Hematopoietic multipotent progenitor cell treated with erythropoietin and hydrocortisone succinate and interleukin-3 and kit ligand, for 4 days (in vitro differentiated cells): ENCODE measurements at places on chromosomes 3 and 15.

DNA sequence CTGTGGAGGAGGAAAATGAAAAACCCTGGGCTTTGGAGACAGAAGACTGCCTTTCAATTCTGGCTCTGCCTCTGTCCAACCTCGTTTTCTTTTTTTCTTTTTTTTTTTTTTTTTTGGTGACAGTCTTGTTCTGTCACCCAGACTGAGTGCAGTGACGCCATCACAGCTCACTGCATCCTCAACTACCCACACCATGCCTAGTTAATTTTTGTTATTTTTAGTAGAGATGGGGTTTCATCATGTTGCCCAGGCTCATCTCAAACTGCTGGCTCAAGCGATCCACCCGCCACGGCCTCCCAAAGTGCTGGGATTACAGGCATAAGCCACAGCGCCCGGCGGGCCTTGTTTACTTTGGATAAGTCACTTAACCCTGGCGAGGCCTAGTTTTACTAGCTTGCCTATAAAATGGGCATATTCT, 66.3 kb upstream of the SLC25A26 start:
- DNase-seq = no peak

DNA sequence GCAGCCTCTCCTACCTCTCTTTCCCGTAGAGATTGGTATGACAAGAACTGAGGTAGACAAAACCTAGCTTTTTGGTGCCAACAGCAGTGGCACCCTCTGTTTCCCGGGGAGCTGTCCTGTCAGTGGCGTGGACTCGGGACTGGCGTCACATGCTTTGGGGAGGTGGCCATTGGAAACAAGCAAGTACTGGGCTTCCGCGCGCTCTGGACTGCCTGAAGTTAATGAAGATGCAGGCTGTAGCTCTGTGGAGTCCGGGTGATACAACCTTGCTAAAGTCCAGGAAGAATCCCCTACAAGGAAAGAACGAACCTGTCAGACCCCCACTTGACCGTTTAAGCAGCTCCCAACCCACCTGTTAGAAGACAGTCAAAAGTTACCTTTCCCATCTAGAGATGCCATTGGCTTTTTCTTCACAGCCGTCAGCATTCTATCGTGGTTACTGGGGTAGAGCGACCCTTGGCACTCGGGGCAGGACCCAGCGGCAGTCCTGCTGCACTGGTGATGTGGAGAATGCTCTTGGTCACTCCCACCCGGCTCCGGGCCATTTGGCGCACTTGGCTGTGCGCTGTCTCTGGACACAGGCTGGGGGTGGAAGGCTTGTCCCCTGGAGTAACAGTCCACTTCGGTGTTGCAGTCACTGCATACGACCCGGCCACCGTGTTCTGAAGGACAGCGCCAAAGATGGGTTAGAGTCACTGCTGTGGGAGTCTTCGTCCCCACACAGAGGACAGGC, 120.5 kb downstream of the LRIG1 start:
- no peak for DNase-seq

DNA sequence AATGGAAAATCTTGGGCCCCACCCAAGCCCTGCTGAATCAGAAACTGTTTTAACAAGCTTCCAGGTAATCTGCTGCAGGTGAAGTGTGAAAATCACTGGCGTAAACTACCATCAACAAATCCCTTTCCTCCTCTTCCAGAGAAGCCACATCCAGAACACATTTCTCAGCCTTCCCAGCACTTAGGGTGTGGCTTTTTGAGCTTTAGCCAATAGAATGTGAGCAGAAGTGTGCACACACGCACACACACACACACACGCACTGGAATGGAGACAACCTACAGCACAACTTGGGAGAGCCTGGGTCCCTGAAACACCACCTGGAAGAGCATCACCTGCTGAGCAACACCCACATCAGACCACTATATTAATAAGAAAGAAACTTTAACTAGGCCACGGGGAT, 98.6 kb downstream of the OSBPL10 start:
- no peak for DNase-seq

- no peak for DNase-seq
Observed at GRCh38 chr3:127005864-127006500, 23.1 kb downstream of the PLXNA1 start.

GRCh38 chr3:75341324-75342067, 322.6 kb upstream of the FRG2C start:
- DNase-seq = peak; percentile 9

GRCh38 chr15:61051569-61052031, 177.5 kb downstream of the RORA start:
- DNase-seq = peak; percentile 7

GRCh38 chr15:52103217-52104207, 9.1 kb downstream of the BCL2L10 start:
- peak; percentile 25 for DNase-seq

DNA sequence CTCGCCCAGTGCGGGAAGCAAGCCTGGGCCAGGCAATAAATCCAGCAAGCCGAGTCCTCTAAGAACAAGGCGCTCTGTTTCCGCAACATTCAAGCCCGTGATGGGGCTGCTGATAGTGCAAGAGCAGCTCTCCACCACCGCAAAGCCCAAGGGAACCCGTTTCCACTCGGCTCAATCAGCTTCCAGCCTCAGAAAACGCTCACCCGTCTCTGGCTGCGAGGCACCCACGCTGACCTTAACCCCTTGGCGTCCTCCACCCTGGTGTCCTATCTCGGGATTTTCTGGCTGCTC, 17.8 kb downstream of the SPATA12 start:
- peak; percentile 78 for DNase-seq

GRCh38 chr3:171116365-171116764, 89.8 kb upstream of the SLC2A2 start:
- peak; percentile 18 for DNase-seq

DNA sequence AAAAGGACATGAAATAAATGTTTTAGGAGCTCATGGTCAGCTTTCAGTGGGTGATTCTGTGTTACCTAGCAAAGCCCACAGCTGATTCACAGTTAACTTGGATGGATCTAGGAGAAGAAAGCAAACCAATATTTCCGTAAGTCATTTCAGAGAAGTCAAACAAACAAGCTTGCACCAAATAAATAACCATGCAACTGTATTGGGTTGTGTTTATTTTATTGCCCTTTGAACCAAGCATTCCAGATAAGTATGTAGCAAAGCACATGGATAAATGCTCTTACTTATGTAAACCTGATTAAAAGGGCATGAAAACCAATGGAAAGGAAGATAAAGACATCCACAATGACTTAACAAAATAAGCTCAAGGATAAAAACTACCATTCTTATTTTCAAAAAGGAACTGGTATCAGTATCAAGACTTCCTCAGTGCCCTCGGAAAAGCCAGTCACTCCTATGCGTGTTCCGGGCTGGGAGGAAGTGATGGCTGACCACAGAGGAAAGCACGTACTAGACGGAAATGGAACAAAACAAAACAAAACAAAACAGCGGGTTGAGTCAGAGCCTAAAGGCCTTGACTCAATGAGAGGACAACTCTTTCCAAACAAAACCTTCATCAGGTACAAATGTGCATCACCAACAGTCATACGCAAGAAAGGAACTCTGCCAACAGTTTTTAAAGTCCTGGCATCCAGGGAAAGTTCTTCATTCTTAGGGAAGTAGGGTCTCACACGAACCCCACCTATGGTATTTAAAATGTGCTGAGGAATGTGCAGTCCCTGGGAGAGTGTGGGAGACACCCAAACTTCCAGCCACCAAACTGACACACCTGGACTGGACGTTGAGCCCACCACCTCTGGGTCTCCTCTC, 103.3 kb downstream of the SNRK start:
- peak; percentile 92 for DNase-seq

DNA sequence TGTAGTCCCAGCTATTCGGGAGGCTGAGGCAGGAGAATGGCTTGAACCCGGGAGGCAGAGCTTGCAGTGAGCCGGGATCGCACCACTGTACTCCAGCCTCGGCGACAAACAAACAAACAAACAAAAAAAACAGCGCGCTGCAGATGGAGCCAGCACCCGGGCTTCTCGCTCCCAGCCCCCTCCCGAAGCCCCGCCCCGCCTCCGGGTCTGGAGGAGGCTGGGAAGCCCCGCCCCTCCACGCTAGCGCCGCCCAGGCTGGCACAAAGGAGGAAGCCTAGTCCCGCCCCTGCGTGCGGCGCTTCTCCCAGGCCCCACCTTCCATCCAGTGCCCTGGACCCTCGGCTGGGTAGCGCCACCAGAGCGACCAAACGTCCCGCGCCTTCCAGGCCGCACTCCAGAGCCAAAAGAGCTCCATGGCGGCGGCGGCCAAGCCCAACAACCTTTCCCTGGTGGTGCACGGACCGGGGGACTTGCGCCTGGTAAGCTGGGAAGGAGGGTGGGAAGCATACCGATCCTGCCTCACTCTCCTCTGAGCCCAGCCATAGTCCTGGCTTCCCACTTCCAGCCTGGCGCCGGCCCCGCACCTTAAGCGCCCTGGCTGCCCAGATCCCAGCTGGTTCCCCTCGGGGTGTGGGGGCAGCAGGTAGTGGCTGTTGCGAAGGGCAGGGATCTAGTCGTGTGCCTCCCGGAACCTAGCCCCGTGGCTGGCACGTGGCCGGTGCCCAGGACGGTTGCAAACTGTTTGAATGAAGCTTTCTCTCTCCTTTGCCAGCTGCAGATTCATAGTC, at the start of gene SORD:
TSS of gene SORD (plus strand) at position 325 of the 788 bp plus-strand sequence. CDS start at position 414, 89 bp downstream.
- peak; percentile 97 for DNase-seq

- DNase-seq = no peak
Observed at GRCh38 chr3:192366916-192367315, 360.4 kb downstream of the FGF12 start.

- no peak for DNase-seq
Observed at GRCh38 chr3:71597286-71597685, 13.8 kb upstream of the FOXP1 start.

DNA sequence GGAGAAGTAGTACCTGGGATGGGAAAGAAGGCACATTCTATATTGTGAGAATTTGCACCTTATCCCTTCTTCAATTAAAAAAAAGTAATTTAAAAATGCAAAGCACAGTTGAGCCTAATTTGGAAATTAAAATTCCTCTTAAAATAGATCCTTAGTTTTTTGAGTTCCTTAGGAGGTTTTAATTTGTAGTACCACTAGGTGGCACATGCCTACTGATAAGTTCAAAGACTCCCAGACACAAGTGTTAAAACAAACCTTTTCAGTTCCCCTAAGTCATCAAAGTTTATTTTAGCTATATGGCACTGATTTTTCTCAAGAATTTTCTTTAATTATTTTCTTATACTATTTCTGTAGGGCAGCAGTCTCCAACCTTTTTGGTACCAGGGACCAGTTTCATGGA, 127.6 kb upstream of the AZI2 start:
- peak; percentile 68 for DNase-seq

- DNase-seq = peak; percentile 12
Observed at GRCh38 chr3:28050885-28051284, 190.5 kb upstream of the CMC1 start.

GRCh38 chr3:99884484-99884883, 66.8 kb downstream of the CMSS1 start:
- peak; percentile 33 for DNase-seq

GRCh38 chr3:113620091-113620490, 76.4 kb downstream of the USF3 start:
- DNase-seq = peak; percentile 49

DNA sequence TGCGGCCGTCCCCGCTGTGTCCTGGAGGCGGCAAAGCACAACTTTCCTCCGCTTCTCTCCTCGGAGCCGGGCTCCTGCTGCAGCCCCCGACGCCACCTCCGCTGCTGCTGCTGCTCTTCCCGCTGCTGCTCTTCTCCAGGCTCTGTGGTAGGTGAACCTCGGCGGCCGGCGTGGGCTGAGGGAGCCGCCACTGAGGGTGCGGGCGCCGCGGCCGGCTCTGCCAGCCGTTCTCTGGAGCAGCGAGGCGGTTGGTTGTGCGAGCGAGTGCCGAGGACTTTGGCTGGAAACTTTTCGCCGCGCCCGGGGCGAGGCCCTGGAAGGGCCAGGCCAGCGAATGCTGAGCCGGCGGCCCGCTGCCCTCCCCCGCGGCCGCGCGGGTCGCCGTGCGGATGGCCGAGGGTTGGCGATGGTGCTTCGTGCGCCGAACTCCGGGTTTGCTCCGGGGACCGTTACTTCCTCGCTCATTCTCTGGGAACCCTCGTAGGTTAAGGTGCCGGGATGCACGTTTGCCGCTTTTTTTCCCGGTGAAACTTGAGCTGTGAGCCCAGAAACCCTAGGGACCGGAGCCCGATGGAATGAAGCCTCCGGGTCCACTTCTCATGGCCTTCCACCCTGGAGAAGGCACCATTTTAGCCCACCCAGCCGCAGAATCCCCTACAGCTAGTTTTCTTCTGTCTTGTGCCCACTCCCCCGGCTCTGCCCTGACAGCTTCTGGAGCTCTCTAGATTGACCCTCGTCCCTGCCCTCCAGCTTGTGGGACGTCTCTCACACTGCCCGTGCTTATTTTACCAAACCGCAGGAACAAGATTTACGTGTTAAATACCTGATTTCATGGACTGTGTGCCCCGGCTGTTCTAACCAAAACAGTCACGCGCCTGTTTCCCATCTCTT, 660 bp downstream of the NECTIN3 start:
- DNase-seq = peak; percentile 24

GRCh38 chr3:131329774-131330173, 51.8 kb upstream of the NUDT16 start:
- no peak for DNase-seq

GRCh38 chr3:139611528-139611927, 66.2 kb downstream of the NMNAT3 start:
- DNase-seq = peak; percentile 15

DNA sequence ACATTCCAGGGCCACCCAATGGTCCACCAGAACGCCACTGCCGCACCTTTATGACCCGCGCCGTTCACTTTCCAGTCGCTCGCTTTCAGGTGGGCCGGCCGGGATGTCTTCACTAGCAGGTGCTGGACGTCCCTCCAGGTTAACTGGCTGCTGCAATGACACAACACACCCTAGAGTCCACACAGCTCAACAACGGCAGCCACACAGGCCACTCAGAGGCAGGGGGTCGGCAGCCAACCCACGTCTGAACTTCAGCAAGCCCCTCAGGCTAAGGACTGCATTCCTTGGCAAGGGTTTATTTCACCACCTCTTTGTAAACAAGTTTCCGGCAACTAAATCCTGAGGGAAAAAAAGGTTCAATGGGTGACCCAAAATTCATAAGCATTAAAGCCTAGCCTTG, 89.2 kb upstream of the SNRPA1 start:
- DNase-seq = no peak

DNA sequence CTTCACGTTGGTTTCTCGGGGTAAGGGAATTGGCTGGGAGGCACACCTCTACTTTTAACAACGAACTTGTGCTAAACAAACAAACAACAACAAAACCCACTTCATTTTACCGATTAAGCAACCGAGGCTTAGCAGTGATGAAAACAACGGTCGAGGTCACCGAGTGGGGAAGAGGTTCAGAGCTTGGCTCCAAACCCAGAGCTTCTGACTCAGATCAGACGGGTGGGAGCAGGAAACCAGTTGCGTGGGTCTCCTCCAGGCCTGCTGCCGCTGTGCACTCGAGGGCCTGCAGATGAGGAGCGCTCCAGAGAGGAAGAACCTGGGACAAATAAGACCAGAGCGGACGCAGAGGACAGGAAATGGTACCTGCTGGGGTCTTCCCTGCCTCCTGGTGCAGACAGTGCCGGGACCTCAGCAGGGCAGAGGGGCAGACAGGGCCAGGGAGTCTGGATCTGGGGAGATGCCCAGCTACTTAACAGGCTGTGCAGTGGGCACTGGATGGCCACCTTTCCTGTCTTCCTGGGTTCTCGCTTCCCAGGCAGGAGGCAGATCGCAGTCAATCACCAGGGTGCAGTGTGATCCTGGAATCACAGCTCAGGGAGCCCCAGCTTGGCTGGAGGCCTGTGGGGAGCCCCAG, 99.0 kb upstream of the MEF2A start:
- no peak for DNase-seq
